M059J (cell line): ENCODE measurements at places on chromosomes 5 and 9.

- DNase-seq = no peak
These were observed 32.2 kb downstream of the HRH2 start for GRCh38 chr5:175690025-175690424.

GRCh38 chr9:35882996-35883395, 12.8 kb upstream of the OR13J1 start:
- peak; percentile 12 for DNase-seq

DNA sequence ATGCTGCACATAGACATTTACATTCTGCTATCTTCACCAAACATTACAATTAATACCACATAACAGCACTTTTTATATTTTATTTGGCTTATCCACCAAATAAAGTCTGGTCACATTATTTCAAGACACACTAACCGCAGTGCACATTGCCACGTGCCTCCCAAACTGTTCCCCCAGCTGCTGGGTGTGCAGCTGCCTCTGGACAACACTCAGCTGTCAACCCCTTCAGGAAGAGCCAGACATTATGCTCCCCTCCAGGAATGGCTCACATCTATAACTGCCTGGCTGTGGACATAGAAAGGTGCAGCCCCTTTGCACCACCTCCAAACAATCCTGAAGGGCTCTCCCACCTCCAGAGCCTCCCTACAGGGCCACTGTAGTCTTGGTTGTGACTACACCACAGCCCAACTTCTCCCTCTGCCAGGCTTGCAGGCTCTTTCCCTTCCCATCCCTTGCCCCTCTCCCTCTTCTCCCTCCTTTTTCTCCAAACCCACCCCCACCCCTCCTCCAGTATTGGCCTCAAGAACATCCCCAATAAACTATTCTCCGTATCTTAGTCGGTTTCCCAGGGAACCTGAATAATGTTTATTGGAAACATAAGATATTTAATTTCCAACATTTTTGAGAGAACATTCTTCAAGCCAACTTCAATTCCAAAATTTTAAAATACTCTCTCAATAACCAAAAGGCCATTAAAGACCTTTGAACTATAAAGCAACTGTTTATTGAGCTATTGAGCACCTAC, 372.3 kb downstream of the CTNND2 start:
- DNase-seq = no peak

GRCh38 chr5:76622973-76623596, at the start of gene F2RL2:
F2RL2 (minus strand) TSS chr5:76623403; CDS start chr5:76623230, 173 bp downstream.
- DNase-seq = peak; percentile 83
